B cell (primary cell): ENCODE measurements at places on chromosomes 3 and 15. TPM values are rescaled to one million over a fixed set of nuclear protein-coding genes. Genes with fewer than 3 reads are reported as not detected.

GMNC gene
- polyA plus RNA-seq, result not detected in 2 replicates

FGF12 gene
- 0.03 TPM in 1 of 2 replicates, not detected in the other for polyA plus RNA-seq

TMF1 gene
- polyA plus RNA-seq, result 6.8 and 12.2 TPM in 2 replicates

TCAIM gene
- polyA plus RNA-seq, result 4.3 and 4.4 TPM in 2 replicates

SLC9C1 gene
- polyA plus RNA-seq, result 0.07 and 0.30 TPM in 2 replicates

TTC14 gene
- 43.3 and 74.3 TPM in 2 replicates for polyA plus RNA-seq

GPR176 gene
- polyA plus RNA-seq, result 0.07 TPM in 2 replicates

GP5 gene
- polyA plus RNA-seq, result 0.01 and 0.06 TPM in 2 replicates

SPG21 gene
- 43.7 and 52.2 TPM in 2 replicates for polyA plus RNA-seq

KCNH8 gene
- 12.7 and 15.2 TPM in 2 replicates for polyA plus RNA-seq

ALS2CL gene
- 0.30 and 1.0 TPM in 2 replicates for polyA plus RNA-seq

TIPIN gene
- polyA plus RNA-seq, result 3.0 and 4.1 TPM in 2 replicates

TMEM212 gene
- polyA plus RNA-seq, result not detected in 2 replicates

MITF gene
- 0.07 and 0.10 TPM in 2 replicates for polyA plus RNA-seq

RLBP1 gene
- polyA plus RNA-seq, result not detected in 2 replicates

MFGE8 gene
- 13.6 and 18.9 TPM in 2 replicates for polyA plus RNA-seq
